ENCODE measurements at places on chromosomes 6 and 20. TPM values are rescaled to one million over a fixed set of nuclear protein-coding genes. Genes with fewer than 3 reads are reported as not detected.

Gene HLA-DRA
- 40.0 TPM for total RNA-seq

Gene SLC24A3
- 12.8 TPM for total RNA-seq

Gene SLC17A9
- 4.6 TPM for total RNA-seq

Gene TRIM15
- total RNA-seq = not detected

Gene NMBR
- total RNA-seq = 0.71 TPM

Gene NR2E1
- total RNA-seq = 48.3 TPM

Gene TULP1
- 78.5 TPM for total RNA-seq

Gene GMPR
- total RNA-seq = 13.1 TPM
